Activated CD4-positive, alpha-beta T cell treated with anti-CD3 and anti-CD28 coated beads, Interleukin-2, amount 50 U/mL, for 24 hours (primary cell): ENCODE measurements at places on chromosomes 2 and 18.

DNA sequence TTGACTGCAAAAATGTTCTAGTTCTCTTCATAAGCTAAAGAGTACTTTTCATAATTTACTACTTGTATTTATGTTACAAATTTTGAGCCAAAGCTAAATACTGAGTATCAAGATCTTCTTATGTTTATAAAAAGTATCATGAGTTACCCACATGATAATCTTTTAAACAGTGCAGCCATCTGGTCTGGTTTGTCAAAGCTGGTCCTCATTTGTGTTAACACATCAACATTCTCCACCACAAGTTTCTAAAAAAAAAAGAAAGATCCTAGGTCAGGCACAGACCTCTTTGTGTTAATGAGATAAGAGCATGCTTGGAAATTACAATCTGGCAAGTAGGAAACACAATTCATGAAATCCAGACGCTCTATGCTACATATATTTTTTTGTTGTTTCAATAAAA, 75.5 kb upstream of the FRZB start:
- no peak for DNase-seq

- no peak for DNase-seq
These were observed 223.9 kb downstream of the MBD5 start for GRCh38 chr2:148244593-148245292.

- DNase-seq, result no peak
These were observed 186.5 kb upstream of the HDAC4 start for GRCh38 chr2:239587311-239587731.

- DNase-seq, result no peak
These were observed 112.9 kb upstream of the GYPC start for GRCh38 chr2:126543081-126543480.

GRCh38 chr2:82748653-82749052, 1710.4 kb downstream of the SUCLG1 start:
- DNase-seq, result no peak

DNA sequence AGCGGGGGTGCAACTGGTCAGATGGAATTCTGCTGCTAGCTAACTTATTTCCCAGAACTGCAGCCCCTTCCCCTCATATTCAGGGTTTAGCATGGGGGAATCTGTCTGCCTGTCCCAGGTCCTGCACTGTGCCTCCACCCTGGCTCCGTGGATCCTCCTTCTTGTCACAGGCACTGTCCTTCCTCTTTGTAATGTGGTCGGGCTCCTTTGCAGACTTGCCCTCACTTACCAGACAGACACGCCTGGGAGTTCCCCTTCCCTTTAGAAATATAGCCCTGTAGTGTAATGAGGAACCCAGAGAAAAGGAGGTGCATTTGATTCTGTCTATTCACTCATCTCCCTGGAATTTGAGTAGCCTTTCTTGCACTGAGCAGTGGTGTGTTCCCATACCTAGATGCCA, 108.7 kb downstream of the TRIM43 start:
- no peak for DNase-seq

DNA sequence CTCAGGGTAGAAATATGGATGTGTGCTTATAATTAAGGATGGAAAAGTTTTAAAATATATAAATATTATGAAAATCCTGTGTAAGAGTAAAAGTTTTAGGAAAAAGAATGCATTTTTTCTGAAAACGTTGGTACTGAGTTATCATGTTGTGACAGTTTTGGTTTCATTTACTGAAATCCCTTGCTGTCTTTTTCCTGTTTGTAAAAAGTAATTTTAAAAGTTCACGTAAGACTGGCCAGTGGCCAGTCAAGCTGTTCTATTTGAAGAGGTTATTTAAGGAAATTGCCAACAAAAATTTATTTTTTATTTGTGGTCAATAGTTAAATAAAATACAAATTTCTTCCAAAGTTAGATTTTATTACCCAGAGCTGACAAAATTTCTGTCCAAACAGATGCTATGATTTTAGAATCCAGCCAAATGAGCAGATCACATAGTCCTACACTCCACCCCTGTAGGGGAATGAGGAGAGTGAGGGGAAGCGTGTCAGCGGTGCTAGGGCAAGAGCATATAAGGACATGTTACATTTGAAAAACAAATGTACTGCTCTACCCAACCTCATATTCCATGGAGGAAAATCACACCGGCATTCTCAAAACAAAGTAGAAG, 297.8 kb upstream of the TFPI start:
- DNase-seq, result no peak

DNA sequence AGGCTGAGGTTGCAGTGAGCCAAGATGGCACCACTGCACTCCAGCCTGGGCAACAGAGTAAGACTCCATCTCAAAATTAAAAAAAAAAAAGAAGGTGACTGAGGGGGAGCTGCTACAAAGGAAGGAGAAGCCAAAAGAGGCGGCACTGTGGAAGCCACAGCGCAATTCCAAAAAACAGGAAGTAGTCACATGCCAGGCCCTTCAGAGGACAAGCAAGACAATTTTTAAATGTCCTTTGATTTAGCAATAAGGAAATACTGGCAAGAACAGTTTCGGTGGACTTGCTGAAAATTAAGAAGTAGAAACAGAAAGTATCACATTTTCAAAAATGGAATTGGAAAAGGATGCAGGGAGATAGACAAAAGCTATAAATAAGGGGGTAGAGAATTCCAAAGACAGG, 122.8 kb downstream of the OSBPL1A start:
- DNase-seq, result no peak

DNA sequence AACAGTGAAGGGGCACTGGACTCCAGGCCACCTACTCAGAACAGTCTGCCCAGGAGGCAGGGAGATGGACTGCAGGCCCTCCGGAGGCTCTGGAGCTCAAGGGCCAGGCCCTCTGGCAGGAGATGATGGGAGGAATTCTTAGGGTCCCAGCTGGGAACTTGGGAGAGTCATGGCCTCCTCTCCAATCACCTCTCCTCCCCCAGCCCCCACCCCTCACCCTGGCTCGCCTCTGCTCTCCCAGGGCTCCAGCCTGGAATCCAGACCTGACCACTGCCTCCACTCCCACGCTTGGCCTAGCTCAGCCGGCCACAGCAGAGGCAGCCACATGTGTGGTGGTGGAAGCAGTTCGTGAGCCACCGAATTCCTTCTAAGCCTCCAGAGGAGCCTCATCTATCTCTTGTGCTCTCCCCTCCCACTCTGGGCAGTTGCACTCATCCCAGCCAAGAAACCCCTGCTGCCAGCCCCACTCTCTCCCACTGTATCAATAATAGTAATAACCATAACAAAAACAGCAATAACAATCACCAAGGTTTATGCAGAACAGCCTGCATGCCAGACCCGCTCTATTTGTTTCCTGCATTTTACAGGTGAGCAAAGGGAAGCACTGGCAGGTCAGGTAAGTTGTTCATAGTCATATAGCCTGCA, 67.4 kb downstream of the TNS1 start:
- DNase-seq, result no peak

DNA sequence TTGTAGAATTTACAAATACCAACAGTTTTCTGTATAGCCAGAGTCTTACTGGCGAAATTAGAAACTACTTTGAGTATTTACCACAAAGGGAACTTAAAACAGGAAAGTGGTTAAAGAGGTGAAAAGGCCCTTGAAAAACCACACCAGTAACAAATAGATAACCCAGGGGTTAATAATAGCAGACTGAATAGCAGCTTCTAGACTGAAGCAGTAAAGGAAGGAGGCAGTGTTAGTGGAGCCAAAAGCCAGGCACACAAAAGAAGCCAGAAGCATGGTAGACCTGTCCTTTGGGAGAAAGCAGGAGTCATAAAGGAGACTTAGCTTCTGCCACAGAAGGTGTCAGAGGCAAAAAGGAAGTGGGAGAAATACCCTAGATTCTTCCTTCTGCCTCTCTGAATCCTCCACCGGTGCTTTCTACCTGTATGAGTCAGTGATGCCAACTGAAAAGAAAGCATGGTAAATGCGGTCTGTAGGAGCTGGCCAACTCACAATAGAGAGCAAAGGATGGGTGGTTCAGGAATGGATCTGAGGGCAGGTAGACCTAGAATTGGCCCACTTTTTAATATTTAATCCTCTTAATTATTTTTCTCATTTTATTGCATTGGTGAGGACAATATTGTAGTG, 97.3 kb downstream of the ARL6IP6 start:
- DNase-seq, result no peak

DNA sequence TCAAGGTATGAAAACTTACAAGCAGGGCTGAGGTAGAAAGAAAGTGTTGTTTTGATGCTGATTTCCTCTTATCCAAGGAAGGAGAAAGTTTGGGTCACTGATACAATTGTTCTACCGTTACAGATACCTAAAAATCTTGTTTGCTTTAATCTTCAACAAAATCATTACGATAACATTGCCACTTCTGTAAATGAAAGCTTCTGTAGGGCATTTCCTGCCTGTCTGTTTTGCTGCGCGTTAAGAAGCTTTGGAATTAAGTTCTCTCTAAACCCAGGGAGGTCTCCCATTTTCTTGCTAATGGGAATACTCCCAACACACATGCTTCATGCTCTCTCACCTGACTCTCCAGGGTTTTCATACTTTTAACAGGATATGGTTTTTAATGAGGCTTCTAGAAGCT, 258.5 kb downstream of the PTGR3 start:
- no peak for DNase-seq

GRCh38 chr2:165573534-165574461, 104.3 kb downstream of the CSRNP3 start:
- DNase-seq, result no peak

GRCh38 chr2:40367652-40368051, 84.2 kb downstream of the SLC8A1 start:
- no peak for DNase-seq

- DNase-seq, result no peak
These were observed 1.5 kb downstream of the PROM2 start for GRCh38 chr2:95275601-95276243.

DNA sequence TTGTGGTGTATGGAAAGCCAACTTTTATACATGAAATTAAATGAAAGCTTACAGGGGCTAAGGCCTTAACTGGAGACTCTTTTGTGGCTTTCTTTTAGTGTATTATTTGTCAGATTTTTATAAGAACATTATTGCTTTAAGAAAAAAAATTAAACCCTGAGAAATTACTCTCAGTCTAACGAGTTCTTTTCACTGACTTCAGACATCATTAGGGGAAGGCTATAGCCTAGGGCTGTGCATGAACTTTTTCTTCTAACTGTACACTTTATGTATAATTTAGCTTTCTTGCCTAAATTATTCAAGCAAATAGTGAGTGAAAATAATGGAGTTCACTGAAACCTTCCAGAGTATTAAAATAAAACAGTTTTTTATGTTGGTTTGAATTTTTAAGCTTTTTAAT, 151.1 kb upstream of the MEIS1 start:
- no peak for DNase-seq

GRCh38 chr2:113724010-113724409, 32.4 kb downstream of the SLC35F5 start:
- no peak for DNase-seq

- DNase-seq, result no peak
These were observed 30.8 kb upstream of the EML4 start for GRCh38 chr2:42138163-42139015.

- peak; percentile 21 for DNase-seq
These were observed 15.1 kb downstream of the CLIP4 start for GRCh38 chr2:29130295-29130694.

- no peak for DNase-seq
These were observed 49.2 kb downstream of the HNRNPLL start for GRCh38 chr2:38553554-38553953.

- no peak for DNase-seq
These were observed 285.4 kb upstream of the MGAT5 start for GRCh38 chr2:133968446-133968845.

- no peak for DNase-seq
These were observed 1007.0 kb upstream of the CELF4 start for GRCh38 chr18:38572554-38573111.

DNA sequence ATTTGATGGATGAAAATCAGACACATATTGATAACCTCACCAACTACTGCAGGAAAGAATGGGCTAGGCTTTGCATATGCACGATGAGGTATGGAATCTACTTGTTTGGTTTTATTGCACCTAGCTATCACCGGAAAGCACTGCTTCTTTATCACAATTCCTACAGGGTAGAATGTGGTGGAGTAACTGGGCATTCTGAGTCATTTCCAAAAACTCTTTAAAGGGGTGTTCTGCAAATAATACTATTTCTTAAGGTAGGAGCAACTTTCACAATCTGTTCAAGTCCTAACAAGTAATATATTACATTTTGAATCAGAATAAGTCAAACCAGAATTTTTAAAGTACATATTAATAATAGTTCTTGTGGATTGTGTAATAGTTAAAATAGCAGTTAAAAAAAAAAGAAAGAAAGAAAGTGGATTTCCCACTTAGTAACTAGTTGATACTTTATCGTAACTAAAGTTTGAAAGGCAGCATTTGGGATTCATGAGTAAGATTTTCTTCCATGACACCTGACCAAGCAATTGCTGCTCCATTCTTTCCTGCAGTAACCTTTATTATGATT, 40.5 kb downstream of the INO80C start:
- DNase-seq, result no peak

GRCh38 chr2:123040506-123040905, 984.6 kb upstream of the CNTNAP5 start:
- DNase-seq, result no peak

GRCh38 chr18:75111760-75112159, 97.2 kb downstream of the PTGR3 start:
- no peak for DNase-seq

DNA sequence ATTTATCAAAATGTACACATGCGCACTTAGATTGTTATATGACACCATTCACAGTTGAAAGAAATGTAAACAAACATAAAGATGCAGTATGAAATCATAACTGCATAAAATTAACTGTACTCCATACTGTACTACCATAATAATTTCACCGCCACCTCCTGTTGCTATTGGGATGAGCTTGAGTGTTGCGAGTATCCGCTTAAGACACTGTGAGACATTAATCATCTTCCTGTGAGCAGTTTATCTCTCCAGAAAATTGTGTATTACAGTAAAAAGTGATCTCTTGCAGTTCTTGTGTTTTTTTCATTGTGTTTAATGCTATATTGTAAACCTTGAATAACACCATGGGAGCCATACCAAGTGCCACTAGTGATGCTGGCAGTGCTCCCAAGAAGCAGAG, 46.1 kb downstream of the OLA1 start:
- DNase-seq, result no peak

- no peak for DNase-seq
These were observed 52.0 kb upstream of the CHAC2 start for GRCh38 chr2:53715568-53715967.

DNA sequence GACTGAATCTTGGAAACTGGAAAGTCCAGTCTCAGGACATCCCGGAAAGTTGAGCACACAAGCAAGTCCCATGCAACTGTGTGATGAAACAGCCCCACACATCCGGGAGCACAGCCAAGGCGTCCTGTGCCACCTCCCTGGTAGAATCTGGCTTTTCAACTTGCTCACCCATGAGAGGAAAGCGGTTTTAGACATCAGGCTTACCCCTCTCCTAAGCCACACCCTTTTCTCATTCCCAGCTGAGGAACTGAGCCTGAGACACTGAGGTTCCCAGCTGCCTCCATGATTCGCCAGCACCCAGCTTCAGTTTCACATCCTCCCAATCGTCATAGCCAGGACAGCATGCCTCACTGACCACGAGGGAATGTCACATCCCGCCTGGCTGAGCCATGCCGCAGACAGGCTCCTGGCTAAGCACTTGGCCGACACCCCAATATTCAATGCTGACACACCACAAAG, 60.3 kb downstream of the STEAP3 start:
- DNase-seq, result no peak
